ENCODE measurements at places on chromosomes 12 and 14.

DNA sequence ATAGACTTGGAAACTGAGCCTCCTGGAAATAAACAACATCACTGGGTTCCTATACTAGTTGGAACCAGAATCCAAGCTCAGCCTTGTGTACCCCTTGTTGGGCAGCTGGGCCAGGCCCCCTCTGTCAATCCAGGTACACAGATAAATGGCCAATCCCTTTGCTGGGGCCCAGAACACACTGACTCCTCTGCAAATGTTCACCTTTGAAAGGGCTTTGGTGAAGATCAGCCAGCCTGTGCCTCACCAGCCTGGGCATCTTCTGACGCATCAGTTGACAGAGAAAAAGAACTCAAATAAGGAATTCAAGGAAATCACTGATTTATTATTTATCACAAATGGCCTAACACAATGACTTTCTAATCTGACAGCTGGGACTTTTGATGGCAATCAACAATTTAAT, 1090.2 kb downstream of the BCL11B start:
- no peak for DNase-seq

- no peak for DNase-seq
These were observed 86.6 kb downstream of the KSR2 start for GRCh38 chr12:117882181-117882580.

DNA sequence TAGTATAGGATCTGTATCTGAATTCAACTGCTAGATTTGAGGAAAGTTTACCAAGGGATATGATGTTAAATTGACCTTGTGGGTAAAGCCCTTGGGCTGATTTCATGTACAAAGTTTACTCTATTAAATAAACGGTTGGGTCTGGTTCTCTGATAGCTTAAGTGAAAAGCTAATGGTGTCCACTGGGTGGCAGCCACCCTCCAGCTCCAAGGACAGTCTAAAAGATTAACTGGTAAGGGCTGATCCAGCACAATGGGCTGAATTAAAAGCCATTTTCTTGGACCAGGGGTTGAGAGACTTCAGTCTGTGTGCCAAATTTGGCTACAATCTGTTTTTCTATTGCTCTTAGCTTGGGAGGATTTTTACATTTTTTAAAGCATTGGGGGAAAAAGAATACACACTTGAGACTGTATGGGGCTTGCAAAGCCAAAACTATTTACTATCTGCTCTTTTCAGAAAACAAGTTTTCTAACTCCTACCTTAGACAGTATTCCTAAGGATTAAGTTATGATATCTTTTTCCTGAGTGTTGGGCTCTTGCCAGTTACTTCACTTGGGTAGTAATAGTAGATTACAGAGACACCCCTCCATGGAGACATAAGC, 116.5 kb downstream of the GPHN start:
- DNase-seq = peak; percentile 55

- peak; percentile 53 for DNase-seq
These were observed 824 bp downstream of the CCDC177 start for GRCh38 chr14:69573831-69574262.

GRCh38 chr12:111194703-111195051, 174.2 kb downstream of the PHETA1 start:
- DNase-seq = no peak

DNA sequence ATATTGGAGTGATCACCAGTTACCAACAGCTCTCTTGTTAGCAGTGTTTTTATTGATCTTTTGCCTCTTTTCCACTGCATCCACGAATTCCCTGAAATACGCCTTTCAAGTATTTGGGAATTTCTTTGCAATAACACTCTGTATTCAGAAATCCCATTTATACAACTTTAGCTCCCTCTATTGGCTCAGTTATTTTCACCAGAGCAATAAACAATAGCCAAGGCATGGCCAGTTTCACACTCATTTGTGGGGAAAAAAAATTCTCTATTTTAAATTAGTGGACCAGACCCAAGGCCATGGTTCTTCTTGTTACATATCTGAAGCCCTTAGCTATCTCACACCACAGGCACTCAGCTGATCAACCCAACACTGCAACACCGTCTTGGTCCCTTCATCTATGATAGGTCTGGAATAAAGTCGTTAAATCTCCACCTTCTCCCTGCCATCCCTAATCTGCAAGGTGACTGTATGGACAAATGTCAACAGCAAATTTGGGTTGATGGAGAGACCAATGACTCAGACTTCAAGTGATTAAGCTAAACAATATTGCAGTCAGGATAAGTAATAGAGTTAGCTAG, 92.4 kb upstream of the TMEM260 start:
- DNase-seq = no peak

DNA sequence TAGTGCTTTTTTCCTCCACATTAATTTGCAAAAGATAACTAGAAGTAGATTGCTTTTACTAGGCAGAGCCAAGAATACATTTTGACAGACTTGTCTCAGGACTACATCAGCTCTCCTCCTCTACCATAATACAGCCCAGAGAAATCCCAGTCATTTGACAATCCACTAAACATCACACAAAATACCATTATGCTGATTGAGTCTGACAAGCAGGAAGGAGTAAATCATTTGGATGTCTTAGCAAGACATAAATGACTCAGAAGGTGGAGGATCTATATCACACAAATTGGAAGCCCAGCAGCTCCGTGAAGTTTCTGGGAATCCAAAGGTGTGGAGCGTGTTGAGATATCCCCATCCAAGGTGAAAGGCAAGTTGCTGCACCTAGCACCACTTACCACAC, 75.4 kb upstream of the FKBP4 start:
- DNase-seq = no peak

GRCh38 chr12:32089156-32089555, 17.5 kb upstream of the BICD1 start:
- no peak for DNase-seq

DNA sequence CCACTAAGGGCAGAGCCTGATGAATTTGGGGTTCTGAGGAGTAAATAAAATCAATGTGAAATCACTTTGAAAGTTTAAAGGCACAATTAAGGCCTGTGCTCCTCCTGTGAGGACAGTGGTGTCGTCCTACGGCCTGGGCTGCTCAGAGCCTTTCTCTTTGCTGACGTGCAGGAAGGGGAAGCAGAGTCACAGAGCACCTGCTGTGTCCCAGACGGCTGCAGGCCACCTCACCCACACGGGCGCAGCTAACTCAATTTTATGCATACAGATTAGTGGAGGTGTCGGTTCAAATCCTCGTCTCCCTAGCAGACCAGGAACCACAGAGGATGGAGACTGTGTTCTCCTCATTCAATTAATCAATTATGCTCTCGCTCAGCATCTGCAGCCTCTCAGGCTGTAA, 11.4 kb upstream of the DLK1 start:
- no peak for DNase-seq

DNA sequence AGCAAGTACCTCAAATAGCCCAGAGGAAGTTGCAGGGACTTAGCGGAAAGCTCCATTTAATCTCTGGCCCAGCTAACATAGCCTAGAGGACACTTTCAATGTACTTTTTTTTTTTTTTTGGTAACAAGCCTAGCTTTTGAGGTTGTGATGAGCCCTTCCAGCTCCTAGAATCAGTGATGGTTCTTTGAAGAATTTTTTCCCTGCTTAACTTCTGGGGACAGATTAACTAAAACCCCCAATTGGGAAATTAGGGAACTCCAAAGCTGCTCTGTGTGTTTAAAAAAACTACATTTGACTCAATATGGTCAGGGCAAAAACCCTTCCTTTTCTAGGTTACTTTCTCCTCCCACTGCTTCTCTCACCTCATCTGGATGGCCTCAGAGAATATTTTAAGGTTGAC, 23.9 kb upstream of the ITGA5 start:
- DNase-seq = no peak

DNA sequence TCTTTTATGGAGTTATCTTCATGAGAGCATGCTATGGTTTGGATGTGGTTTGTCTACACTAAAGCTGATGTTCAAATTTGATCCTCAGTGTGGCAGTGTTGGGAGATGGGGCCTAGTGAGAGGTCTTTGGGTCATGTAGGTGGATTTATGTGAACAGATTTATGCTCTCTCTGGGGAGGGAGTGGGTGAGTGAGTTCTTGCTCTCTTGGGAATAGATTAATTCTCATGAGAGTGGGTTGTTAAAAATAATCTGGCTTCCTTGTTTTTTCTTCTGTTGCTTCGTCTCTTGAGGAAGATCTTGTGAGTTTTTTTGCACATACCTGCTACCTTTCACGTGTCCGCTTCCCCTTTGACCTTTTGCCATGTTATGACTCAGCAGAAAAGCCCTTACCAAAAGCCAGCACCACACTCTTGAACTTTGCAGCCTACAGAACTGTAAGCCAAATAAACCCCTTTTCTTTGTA, 20.5 kb downstream of the DERA start:
- DNase-seq = no peak

DNA sequence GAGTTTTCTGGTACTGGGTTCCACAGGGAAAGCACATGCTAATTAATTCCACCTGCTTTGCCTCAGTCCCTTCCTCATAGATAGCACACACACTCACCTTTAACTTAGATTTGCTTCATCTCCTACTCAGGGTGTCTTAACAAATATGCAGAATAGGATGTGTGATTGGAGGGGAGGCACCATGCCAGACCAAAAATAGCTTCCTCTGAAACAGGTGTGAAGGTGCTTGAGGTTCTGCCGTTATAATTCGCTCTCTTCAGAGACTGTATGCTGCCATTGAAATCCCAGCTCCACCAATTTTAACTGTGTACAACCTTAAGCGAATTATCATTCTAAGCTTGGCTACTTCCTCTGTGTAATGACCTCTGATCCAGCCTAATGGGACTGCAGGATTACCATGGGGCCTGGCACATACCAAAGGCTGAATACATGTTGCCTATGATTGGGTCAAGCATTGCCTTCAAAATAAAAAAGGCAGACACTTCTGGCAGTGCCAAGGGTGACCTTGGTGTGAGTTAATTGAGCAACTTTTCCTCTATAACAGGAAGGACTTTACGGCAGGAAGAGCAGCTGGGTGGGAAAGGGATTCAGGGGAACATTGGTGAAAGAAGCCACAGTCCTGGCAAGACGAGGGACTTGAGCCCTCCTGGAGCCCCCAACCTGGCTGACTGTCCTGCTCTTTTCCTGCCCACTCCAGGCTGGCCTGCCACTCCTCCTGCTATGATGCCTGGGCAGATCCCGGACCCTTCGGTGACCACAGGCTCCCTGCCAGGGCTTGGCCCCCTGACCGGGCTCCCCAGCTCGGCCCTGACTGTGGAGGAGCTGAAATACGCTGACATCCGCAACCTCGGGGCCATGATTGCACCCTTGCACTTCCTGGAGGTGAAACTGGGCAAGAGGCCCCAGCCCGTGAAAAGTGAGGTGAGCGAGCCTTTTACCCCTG, 9.7 kb downstream of the JDP2 start:
- no peak for DNase-seq

GRCh38 chr14:69554500-69554899, 20.2 kb downstream of the CCDC177 start:
- DNase-seq = no peak

- DNase-seq = no peak
These were observed 17.6 kb downstream of the RAB3IP start for GRCh38 chr12:69756088-69756755.
